Activated CD4-positive, alpha-beta T cell treated with anti-CD3 and anti-CD28 coated beads, Interleukin-2, amount 50 U/mL, for 48 hours (primary cell): ENCODE measurements at places on chromosomes 11 and 22.

DNA sequence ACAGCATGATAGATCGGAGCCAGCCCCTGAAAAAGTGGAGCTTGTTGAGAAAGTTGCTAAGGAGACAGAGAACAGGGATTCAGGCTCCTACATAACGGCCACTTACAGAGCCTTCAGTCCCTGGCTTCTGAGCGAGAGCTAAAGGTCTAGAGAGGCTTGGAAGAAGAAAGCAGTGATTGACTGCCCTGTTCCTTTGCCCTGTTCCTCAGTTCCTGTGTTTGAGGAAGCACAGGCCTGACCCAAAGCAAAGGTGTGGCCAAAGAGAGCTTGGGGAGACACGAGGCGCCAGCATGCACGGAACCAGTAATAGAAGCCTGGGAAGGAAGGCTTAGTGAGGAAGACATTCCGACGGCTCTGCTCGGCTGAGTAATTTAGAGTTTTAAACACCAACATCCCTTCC, 74.1 kb upstream of the CSNK2A3 start:
- DNase-seq, result no peak

DNA sequence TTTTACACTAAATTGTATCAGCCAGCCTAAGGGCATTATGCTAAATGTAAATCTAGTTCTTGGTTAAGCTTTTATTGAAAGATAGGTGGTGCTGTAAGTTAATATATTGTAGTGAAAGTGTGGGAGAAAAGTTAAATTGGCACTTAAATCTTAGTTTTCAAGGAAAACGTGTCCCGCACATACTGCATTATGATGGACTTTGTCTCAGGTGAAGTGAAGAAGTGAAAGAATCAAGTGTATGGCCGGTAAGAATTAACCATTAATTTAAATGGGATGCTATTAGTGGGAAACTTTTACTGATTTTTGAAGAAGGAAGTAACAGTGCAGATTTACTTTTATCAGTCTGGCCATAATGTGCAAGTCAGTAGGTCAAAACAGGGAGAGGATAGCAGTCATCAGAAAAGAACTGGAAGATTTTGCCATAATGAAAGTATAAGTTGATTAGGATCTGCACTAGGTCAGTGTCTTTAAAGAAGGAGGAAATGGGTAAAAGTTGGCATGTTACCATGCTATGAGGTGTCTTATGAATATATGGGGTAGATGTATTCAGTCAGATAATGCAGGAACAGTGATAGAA, 81.6 kb downstream of the PDHX start:
- DNase-seq, result no peak

DNA sequence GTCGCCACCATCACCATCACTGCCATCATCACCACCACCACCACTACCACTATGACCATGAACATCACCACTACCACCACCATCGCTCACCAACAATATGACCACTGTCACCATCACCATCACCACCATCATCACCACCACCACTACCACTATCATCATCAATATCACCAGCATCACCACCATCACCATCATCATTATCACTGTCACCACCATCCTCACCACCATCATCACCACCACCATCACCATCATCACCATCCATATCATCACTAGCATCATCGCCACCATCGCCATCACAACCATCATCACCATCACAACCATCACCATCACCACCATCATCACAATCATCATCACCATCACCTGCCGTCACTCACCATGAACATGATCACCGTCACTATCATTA, 184.6 kb downstream of the SHANK2 start:
- DNase-seq, result no peak

DNA sequence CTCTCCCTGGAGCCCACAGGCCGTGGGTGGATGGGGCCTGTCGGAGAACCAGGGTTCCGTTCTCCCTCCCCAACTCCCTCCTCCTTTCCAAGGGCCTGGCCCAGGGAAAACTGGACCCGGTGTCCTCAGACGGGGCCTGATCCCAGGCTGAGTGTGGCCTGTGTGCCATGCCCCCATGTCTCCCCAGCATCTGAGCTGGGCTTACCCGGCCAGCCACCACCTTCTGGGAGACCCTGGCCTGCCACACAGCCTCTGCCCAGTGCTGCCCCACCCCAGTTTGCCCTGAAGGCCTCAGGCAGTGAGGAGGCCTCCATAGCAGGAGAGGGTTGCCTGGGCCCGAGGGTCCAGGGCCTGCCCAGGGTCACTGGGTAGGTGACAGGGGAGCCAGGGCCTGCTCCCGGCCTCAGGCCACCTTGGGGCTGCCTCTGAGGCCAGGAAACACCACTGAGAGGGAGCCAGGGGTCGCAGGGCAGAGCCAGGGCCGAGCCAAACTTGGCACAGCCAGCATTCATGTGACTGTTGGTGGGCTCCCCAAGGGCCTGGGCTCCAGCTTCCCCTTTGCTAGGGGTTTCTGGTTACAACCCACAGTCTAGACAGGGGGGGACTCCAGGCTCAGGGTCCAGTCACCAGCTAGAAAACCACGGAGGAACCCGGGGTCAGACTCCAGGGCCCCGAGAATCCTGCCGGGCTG, 590 bp upstream of the IFITM10 start:
- no peak for DNase-seq

- DNase-seq, result no peak
Measured at GRCh38 chr22:49190816-49191505, 636.7 kb downstream of the BRD1 start.

DNA sequence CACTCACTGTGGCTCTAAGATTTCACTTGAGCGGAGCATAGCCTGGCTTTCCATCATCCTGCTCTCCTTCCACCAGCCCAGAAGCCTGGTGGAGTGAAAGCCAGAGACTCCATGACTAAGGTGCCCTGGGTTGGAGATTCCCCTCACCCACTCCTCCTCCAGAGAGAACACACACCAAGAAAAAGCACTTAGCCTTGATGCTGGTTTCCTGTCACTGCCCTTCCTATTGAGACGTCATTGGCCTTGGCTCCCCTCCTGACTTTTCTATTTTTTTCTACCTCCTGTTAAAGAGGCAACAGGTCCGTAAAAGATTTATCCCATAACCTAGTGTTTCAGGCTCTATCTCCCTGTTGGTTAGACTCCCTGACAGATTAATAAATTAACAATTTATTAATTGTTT, 38.5 kb upstream of the APLNR start:
- no peak for DNase-seq

GRCh38 chr11:7657306-7658025, 15.8 kb downstream of the CYB5R2 start:
- DNase-seq, result no peak

DNA sequence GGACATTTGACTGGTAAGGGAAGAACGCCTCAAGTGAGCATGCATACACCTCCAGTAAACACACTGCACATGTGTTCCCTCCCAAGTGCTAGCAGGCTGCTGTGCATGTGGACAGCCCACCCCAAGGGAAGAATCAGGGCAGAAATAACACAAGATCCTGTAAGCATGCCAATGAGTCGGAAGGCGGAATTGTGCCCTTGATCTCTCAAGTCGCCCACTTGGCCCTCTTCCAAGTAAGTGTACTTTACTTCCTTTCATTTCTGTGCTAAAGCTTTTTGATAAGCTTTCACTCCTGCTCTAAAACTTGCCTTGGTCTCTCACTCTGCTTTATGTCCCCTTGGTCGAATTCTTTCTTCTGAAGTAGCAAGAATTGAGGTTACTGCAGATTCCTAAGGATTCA, 139.6 kb downstream of the TRPC6 start:
- no peak for DNase-seq

GRCh38 chr22:39144101-39144767, 8.2 kb downstream of the CBX7 start:
- DNase-seq, result peak; percentile 56

GRCh38 chr11:96664110-96664509, 274.3 kb downstream of the JRKL start:
- no peak for DNase-seq

- no peak for DNase-seq
Measured at GRCh38 chr11:100727410-100727809, 40.3 kb downstream of the ARHGAP42 start.

DNA sequence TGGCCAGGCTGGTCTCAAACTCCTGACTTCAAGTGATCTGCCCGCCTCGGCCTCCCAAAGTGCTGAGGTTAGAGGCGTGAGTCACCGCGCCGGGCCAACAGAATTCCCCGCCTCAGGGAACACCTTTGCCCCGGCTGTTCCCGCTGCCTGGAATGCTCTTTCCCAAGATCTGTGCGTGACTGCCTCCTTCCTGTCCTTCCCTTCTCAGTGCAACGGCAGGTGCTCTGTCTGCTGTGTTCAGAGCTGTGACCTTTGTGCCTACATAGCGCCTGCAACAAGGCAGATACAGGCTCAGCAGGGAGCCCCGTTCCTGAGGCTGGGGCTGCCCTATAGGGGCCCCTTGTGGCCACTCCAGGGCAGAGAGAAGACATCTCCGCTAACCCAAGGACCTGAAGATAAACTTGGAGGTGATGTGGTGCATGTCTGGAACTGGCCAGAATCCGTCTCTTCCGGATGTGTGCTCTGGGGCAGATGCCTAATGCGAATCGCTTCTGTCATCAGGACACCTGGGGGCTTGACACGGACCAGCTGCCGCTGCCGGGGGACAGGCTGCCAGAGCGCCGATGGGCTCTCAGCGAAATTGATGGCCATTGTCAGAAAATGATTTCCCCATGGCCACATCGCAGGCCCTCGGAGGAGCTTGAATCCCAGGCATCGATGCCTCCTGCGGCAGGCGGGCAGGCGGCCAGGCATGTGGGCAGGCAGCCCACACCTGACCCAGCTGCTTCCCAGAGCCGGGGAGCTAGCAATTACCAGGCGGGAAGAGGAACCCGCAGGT, 43.5 kb upstream of the TCF20 start:
- no peak for DNase-seq

DNA sequence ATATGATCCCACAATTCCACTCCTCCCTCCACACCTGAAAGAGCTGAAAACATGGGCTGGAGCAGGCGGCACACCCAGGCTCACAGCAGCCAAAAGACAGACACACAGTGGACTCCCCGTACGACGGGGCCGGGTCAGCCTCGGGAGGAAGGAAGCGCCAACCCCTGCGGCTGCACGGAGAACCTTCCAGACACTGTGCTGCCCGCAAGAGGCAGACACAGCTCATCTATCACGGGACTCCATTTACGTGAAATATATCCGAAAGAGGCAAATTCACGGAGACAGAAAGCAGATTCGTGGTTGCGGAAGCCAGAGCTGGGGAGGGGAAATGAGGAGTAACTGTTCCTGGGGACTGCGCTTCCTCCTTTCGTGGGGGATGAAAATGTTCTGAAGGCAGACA, 165.0 kb downstream of the BRD1 start:
- no peak for DNase-seq

DNA sequence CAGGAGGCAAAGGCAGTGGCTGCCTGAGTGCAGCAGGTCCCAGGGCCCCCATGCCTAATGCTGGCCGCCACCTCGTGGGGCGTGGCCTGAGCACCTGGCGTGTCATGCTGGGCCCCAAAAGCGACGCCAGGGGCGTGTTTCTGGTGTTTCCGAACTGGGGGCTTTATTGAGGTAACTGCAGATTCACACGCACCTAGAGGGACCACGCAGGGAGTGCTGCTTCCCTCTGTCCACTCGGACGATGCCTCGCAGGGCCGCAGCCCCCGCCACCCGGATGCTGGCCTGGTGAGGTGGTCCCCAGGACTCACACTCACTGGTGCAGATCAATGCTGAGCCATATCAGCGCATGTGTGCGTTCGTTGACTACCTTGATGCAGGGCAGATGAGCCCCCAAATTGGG, 736.2 kb downstream of the BRD1 start:
- no peak for DNase-seq

GRCh38 chr11:69500285-69501120, 19.0 kb downstream of the LINC01488 start:
- DNase-seq, result no peak

- DNase-seq, result no peak
Measured at GRCh38 chr11:110295086-110295485, 1.3 kb downstream of the RDX start.

DNA sequence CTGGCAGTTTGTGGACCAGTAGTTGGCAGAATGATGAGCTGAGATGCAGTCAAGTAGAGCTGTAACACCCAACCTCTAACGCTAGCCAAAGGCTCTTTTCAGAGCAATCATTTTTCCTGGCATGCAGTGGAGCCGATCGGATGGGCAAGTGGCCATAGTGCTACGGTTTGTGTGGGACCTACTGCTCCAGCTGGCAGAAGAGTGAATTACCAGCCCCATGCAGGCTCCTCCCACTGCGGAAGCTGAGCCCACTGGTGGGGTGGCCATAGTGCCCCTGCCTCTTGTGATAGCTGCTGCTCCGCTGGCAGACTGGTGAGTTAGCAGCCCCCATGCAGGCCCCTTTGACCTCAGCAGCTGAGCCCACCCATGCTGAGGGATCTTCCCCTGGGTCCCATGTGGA, 27.0 kb upstream of the SC5D start:
- DNase-seq, result no peak

GRCh38 chr11:78417175-78417887, at the start of gene GAB2:
Gene GAB2 (minus strand): TSS chr11:78417820. CDS start chr11:78417720, 100 bp downstream.
- peak; percentile 25 for DNase-seq

DNA sequence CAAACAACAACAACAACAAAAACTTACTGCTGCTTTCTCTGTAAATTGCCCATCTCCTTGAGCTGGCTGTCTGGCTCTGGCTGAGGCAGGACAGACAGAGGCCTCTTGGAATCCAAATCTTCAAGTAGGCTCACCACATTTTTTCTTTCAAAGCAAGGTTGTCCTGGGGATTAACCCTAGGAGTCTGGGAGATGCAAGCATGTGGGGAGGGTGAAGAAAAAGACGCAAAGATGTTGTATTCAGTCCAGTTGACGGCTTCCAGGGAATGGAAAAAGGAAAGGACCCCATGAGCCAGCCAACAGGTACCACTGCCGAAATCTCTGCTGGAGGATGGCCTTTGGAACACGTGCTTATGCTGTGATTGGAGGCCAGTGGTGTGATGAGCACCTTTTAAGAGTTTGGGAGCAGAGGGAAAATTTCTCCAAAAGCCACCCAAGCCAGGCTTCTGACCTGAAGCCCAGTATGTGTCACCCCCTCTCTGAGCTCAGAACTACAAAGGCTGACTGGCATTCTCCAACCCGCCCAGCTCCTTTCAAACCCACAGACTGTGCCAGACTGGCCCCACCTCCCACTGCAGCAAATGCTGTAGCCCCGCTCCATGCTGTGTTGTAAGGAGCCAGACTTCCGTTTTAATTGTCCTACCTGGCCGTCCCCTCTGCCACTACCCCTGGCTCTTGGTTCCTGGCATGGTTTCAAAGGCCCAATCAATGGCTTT, 10.8 kb downstream of the BLID start:
- DNase-seq, result no peak

DNA sequence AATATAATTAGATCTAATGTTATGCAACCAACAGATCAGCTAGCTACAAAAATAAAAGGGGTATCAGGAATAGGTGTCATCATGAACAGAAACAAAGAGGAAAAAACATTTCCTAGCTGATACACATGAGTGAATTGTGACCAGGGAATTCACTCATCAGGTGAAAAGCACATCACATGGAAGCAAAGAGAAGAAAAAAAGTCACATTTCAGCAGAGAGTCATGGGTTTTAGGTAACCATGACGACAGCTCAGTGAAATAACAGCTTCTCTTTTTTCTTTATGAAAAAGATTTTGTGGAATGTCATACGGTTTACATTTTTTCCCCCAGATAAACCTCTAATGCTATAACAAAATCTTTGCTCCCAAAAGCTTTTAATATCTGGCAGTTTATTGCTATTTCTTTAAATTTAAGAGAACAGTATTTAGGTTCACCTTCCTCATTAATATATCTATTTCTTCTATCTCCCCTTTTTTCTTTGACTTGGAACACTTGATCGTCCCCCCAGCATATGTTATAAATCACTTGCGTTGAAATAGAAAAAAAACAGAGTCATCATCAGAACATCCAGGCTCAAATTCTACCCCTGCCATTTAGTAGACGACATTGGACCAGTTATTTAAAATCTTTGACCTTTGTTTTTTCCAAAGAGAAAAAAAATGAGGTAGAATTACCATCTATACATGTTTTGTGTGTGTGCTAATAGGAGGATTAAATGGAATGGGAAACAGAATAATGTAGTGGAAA, 5.3 kb downstream of the TYR start:
- no peak for DNase-seq
